ENCODE measurements at places on chromosomes 11 and 22. TPM values are rescaled to one million over a fixed set of nuclear protein-coding genes. Genes with fewer than 3 reads are reported as not detected.

Gene NPAS4
- total RNA-seq = 0.06 TPM

Gene MFRP
- not detected for total RNA-seq

Gene SLN
- not detected for total RNA-seq

DNA sequence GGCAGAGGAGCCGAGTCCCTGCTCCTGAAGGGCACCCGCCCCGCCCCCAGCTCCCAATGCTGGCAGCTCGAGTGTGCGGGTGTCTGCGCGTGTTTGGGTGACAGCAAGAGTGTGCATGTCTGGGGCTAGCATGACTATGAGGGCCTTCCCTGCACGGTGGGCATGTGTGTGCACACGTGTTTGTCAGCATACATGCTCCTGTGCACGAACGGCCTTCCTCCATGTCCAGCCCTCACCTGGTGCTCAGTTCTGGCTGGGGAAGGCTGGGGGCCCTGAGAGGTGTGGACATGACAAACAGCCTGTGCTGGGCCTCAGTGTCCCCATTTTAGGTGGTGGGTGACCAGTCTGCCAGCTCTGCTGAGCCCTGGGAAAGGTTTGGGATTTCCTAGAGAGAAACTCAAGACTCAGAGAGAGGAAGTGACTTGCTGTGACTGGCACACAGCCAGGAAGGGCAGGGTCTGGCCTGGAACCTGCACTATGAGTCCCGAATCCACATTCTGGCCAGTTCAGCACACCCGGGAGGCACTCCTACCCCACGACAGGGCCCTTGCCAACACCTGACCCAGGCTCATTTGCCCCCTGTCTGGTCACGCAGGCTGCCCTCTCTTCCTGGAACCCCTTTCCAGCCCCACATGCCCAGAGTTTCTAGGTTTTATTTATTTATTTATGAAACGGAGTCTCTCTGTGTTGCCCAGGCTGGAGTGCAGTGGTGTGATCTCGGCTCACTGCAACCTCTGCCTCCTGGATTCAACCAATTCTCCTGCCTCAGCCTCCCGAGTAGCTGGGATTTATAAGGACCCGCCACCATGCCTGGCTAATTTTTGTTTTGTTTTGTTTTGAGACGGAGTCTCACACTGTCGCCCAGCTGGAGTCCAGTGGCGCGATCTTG is 3.3 kb upstream of the SHISA8 start:
- H3K36me3 ChIP-seq = no peaks in the 10 kb centered on the region
- H3K27ac ChIP-seq = no peak overlapping the region
- H3K4me1 ChIP-seq = peaks cover 20% of the 10 kb centered on the region
- H3K27me3 ChIP-seq = peaks cover 43% of the 10 kb centered on the region
- H3K4me3 ChIP-seq = no peak overlapping the region

Gene ELMOD1
- 1.1 TPM for total RNA-seq

Gene RNF215
- 19.7 TPM for total RNA-seq

DNA sequence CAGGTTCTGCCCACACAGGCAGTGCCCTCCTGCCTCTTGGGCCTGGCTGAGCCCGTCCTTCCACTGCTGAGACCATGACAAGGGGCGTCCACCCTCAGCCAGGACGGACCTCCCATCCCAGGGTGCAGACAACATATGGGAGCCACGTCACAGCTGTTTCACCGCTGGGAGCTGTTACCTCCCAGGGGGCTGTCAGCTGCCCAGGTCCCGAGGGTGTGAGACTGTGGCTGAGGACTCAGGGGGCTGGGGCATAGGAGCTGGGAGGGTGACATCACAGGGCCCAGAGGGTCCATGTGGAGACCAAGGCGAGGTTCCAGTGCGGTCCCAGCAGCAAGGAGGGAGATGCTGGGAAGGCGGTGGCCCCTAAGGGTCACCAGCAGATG is 17.9 kb upstream of the CTSD start:
- no peaks in the 10 kb centered on the region for H3K4me1 ChIP-seq
- H3K27me3 ChIP-seq = peaks cover 3% of the 10 kb centered on the region
- no peak overlapping the region for H3K27ac ChIP-seq
- H3K36me3 ChIP-seq = no peaks in the 10 kb centered on the region

Gene DUSP8
- total RNA-seq = 17.0 TPM

DNA sequence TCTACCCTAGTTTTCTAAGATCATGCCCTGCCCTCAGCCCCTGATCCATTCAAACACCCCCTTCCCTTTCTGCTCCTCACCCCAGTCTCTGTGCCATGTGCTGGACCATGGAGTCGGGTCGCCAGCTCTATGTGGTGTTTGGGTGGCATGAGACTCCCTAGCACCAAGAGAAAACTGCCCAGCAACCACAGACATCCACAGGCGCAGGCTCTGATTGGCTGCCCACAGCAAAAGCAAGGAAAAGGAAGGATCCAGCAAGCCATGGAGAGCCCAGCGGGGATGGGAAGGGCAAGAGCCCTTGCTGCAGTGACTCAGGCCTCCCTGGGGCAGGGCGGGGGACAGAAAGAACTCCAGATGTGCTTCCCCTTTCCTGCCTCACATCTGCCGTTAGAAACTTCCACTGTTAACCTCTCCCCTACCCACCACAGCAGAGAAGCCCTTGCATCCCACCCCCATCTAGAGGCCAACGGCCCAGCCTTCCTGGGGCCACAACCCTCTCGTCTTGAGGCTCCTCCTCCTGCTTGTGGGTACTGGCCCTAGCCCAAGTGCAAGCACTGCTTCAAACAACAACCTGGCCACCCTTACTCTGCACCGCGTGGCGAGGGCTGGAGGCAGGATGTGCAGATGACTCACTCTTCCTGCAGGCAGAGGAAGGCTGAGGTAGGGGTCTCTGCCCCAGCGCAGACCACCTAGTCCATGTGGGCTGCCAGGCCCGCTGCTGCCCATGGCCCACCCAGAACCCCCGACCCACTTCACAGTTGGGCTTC is 9.7 kb upstream of the AHNAK start:
- peaks cover 31% of the 10 kb centered on the region for H3K4me1 ChIP-seq
- peak; percentile 86 for DNase-seq
- no peak overlapping the region for H3K4me3 ChIP-seq
- no peaks in the 10 kb centered on the region for H3K27me3 ChIP-seq
- H3K36me3 ChIP-seq = peaks cover 10% of the 10 kb centered on the region
- peak overlapping the region; percentile 62 for H3K27ac ChIP-seq
